Renal cortex interstitium (tissue), 15 donors: ENCODE measurements at places on chromosomes 6 and 20. TPM values are rescaled to one million over a fixed set of nuclear protein-coding genes. Genes with fewer than 3 reads are reported as not detected.

RIN2 gene
- polyA plus RNA-seq, result 38.2 TPM

- no peak for DNase-seq
These were observed 35.3 kb downstream of the HIVEP2 start for GRCh38 chr6:142909686-142910085.

- DNase-seq, result no peak
These were observed 60.8 kb downstream of the OGFRL1 start for GRCh38 chr6:71349395-71349794.

- no peak for DNase-seq
These were observed 177.0 kb upstream of the SNX9 start for GRCh38 chr6:157646012-157646411.

ECHDC1 gene
- polyA plus RNA-seq, result 88.6 TPM

POPDC3 gene
- 0.37 TPM for polyA plus RNA-seq

- DNase-seq, result no peak
These were observed 20.1 kb upstream of the GCM1 start for GRCh38 chr6:53168516-53169267.

PTCRA gene
- polyA plus RNA-seq, result 0.40 TPM

DNA sequence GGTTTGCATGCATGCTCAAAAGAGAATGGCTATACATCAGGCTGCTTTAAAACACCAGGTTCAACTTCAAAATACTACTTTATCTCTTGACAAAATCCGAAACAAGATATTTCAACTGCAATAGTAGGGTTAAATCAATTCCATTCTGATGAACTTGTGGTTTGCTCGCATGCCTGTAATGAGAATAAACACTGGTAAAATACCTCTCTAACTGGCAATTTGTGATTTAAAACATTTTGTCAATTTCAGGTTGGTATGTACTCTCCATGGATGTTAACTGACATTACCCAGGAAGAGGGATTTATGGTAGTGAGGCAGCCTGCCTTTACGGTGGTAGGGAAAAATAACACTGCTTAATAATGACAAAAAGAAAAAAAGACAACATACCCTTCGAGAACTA, 74.4 kb downstream of the MBOAT1 start:
- no peak for DNase-seq

- no peak for DNase-seq
These were observed 87.2 kb downstream of the PRND start for GRCh38 chr20:4808872-4809271.

ILRUN gene
- polyA plus RNA-seq, result 48.5 TPM
